Ecto neural progenitor cell (in vitro differentiated cells): ENCODE measurements at places on chromosomes 13 and 19.

DNA sequence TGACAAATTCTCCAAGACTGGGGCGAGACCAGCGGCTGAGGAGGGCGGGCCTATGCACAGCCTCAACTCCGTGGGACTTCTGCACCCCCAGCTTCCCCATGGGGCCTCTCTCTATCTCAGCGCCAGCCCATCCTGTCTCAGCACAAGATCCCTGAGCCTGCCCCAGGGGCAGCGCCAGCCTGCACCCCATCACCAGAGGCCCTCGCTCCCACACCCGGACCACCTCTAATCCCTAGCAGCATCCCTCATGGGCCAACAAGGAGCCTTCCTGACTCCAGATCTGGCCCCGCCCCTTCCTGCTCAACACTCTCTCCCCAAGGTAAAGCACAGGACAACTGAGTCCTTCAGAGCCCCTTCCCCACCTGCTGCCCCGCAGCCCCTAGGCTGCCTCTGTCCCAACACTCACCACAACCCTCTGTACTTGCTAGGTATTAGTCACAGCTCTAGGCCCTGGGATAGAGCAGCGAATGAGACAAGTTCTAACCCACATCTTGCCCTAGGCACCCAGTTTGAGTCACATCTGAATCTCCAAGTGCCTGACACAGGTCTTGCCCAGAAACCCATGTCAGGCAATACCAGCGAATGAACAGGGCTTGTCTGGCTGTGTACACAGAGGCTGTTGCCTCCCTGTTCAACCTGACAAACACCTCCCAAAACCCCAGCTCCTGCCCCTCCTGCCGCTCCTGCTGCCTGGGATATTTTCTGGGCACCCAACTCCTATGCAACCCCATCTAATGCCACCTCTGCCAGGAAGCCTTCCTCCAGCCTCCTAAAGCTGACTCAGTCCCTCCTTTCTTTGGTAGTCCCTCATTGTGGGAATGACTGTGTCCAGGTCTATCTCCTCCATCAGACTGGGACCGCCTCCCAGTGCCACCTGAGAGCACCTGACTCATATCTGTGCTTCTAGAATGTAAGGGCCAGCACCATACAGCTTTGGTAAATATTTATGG lies 18.6 kb downstream of the GRIK5 start:
- no peak for DNase-seq

DNA sequence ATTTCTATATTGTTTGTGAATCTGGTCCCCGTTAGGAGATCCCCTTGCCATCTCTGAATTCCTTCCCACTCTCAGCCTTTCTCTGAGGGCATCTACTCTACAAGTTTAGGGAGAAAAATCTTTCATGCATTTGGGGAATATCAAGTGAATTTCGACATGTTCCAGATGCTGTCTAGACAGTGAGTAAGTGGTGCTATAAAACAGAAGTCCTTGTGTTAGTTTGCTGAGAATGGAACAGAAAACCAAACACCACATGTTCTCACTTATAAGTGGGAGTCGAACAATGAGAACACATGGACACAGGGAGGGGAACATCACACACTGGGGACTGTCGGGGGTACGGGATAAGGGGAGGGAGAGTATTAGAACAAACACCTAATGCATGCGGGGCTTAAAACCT lies 5.1 kb downstream of the OR7A10 start:
- no peak for DNase-seq

- no peak for DNase-seq
Measured at GRCh38 chr13:100502446-100502845, 86.1 kb downstream of the GGACT start.

DNA sequence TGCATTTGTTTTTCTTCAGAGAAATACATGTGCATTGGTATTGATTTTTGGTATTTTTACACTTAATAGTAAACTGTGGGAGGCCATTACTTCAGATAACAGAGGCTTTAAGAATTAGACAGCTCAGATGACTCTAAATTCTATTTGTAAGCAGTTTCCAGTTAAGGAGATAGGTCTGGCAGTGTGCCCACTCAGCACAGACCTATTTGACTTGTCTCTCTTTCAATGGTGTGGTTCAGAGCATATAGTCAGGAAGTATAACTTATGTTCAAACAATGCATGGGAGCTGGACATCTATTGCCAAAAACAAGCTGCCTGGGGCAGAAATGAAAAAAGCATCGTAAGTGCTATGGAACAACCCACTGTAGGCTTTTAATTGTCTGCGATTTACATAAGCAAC lies 370.7 kb downstream of the HS6ST3 start:
- no peak for DNase-seq

DNA sequence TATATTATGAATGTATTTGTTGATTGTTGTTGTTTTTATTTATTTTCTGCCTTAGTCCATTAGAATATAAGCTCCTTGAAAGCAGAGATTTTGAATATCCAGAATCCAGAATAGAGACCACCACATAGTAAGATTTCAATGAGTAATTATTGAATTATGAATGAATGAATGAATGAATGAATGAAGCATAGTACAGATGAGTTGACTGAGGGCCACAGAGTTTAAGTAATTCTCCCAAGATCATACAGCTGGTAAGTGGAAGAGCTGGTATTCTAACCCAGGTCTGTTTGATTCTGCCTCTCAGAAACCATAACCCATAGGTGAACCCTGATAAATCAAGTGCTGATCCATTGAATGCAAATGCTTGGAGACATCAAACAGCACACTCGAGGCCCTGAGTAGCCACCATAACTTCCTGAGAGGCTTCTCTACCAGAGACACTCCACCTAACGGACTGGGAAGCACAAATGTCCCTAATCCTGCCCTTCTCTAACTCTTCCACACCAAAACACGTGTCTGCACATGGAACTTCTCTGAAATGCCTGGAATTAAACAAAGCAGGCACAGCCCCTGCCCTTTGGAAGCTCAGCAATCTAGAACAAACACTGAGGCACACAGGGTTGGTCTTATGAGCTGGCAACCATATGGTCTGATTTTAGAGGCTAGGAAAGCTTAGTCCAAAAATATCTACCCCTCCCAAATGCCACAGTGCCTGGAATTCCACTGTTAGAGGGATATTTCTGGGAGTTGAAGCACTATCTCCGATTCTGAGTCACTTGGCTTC lies 190.1 kb downstream of the FOXO1 start:
- no peak for DNase-seq
